ENCODE measurements at places on chromosomes 13 and 19. TPM values are rescaled to one million over a fixed set of nuclear protein-coding genes. Genes with fewer than 3 reads are reported as not detected.
A peak's percentile ranks its signal among the peaks of the same experiment; 100 is the strongest.

GRCh38 chr13:75452564-75452963 lies 29.4 kb downstream of the TBC1D4 start:
- no peak overlapping the region for H3K27ac ChIP-seq
- no peak for DNase-seq
- peaks cover 9% of the 10 kb centered on the region for H3K27me3 ChIP-seq
- no peaks in the 10 kb centered on the region for H3K4me1 ChIP-seq

DNA sequence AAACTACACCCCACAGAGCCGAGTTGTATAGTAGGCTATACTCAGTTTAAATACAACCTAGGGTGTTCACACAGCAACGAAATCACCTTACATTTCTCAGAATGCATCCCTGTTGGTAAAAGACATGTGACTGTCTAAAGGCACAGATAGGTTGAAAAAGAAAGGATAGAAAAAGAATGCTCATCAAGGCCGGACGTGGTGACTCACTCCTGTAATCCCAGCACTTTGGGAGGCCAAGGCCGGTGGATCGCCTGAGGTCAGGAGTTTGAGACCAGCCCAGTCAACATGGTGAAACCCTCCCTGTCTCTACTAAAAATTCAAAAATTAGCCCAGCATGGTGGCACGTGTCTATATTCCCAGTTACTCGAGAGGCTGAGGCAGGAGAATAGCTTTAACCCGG lies 3.8 kb upstream of the IL17D start:
- H3K27me3 ChIP-seq: peaks cover 30% of the 10 kb centered on the region
- H3K4me3 ChIP-seq: no peak overlapping the region
- peaks cover 15% of the 10 kb centered on the region for H3K4me1 ChIP-seq
- H3K36me3 ChIP-seq: no peaks in the 10 kb centered on the region

F2RL3 gene
- not detected for total RNA-seq

CLDND2 gene
- 2.8 TPM for total RNA-seq

DNA sequence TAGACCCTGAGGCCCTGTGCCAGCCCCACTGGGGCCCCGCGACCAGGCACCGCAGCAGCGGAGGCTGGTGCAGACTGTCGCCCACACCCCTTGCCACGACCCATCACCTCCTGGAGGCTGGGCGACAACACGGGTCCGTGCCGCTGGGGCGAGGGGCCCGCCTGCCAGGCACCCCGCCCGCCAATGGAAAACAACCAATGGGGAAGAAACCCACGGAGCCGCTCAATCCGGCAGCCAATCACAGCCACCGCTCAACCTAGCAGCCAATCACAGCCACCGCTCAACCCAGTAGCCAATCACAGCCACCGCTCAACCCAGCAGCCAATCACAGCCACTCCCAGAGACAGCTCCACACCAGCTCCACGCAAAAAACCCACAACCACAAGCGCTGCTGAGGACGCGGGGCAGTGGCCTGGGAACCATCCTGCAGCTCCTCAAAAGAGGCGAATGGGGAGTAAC lies 29.7 kb downstream of the GPX4 start:
- peak overlapping the region; percentile 96 for H3K27ac ChIP-seq
- peaks cover 9% of the 10 kb centered on the region for H3K36me3 ChIP-seq
- DNase-seq: peak; percentile 92
- H3K4me3 ChIP-seq: peak overlapping the region; percentile 94
- peaks cover 38% of the 10 kb centered on the region for H3K4me1 ChIP-seq
- H3K27me3 ChIP-seq: no peaks in the 10 kb centered on the region

DNA sequence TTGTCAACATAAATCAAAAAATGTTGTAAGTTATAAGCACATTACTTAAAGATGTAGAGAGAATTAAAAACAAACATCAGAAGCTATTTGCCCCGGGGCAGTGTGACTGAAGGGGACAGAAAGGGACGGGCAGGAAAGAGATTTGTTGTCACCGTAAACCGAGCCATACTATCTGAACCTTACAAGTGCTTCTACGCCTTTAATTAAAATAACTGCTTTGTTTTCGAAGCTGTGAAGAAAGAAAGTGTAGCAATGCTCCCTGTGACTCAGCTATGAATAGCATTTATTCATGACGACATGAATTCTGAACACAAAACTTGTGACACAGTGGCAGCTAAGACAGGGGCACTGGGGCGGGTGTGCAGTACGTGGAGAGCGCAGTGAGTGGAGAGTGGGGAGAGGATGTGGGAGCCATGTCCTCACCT lies 30.0 kb downstream of the ZNF787 start:
- DNase-seq: no peak
- H3K27ac ChIP-seq: no peak overlapping the region
- H3K4me3 ChIP-seq: no peak overlapping the region
- peaks cover 30% of the 10 kb centered on the region for H3K36me3 ChIP-seq
- no peaks in the 10 kb centered on the region for H3K27me3 ChIP-seq

DNA sequence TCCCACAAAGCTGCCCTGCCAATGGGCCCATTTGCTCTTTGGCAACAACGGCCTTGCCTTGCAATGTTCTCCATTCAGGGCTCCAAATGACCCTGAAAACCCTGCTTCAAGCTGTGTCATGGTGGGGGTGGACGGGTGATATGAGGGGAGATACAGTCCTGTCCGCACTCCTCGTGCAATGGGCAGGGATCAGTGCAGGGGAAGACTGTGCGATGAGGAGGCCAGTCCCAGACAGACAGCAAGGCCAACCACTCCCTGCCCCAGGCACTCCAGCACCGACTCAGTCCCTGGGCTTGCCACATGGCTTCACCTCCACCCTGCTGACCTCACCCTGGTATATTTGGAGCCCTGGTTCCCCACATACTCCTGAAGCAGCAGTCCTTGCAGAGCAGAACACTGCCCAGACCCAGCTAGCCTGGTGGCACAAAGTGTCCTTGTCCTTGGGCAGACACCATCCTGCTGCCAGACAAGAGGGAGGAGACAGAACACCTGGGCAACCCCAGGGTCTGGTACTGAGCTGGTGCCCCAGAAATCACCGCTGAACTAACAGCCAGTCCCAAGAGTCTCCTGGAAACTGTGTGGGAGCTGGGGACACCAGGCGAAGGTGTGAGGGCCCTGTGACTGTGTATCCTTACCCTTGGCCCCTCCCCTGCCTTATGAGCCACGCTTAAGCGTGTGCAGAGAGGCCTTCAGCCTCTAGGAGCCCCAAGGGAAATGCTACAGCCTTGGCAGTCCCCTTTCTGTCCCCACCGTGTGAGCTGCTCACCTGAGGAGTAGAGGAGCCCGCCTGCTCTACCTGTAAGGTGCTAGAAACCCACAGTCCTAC lies 9.1 kb upstream of the SLC35E1 start:
- H3K36me3 ChIP-seq: peaks cover 13% of the 10 kb centered on the region
- H3K27me3 ChIP-seq: no peaks in the 10 kb centered on the region
- DNase-seq: no peak
- peaks cover 69% of the 10 kb centered on the region for H3K4me1 ChIP-seq
- H3K27ac ChIP-seq: peak overlapping the region; percentile 55

TOMM40 gene
- total RNA-seq: 86.4 TPM
